ENCODE measurements at places on chromosomes 2 and 18. TPM values are rescaled to one million over a fixed set of nuclear protein-coding genes. Genes with fewer than 3 reads are reported as not detected.

DNA sequence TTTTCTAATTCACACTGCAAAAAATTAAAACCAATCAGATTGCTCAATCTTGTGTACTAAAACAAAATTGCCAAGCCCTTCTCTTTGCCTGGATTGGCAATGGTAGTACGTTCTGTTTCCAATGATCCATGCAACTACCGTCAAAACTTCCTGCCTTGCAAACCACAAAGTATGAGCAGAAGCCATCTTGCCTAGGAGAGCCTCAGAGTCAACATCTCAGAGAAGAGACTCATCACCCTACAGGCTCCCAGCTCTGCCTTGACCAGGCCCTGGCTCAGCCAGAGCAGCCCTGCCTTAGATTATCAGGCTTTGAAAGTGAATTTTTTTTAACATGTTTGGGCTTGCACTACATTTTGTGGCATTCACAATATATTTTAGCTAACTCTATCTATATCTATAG is 574.1 kb downstream of the SATB2 start:
- no peak for DNase-seq

DNA sequence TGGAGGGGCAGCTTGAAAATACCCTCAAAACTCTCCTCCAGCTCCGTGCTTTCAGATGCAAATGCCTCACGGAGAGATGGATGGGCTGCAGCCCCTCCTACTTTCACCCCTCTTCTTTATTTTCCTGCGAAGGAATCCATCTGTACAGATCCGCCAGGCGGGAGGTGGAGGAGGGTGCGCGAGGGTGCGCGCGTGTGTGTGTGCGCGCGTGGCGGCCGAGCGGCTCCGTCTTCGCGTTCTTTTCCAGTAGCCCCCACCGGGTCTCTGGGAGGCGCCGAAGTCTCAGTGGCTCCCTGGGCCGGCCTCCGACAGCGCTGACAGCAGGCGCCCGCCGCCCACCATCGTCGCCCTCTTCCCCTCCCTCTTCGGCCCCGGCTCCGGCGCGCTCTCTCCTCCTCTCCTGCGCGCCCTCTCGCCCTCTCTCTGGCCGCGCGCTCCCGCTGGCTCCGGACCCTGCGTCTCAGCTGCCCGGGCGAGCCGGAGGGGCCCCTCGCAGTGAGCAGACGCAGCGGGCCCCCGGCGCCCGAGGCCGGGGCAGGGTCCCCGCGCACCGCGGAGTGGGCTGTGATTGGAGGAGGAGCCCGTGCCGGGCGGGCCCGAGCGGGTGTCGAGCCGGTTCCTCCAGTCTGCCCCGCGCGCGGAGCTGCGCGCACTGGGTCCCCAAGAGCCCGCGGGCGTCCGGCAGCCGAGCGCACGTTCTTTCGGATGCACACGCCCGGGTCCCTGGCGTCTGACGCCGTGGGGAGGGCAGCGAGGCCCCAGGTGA is at the start of gene CDH7:
Gene CDH7 (plus strand): TSS at position 624 of the 766 bp plus-strand sequence. CDS start 11,831 bp downstream, outside the sequence.
- DNase-seq, result no peak

The TRABD2A gene
- 19.7 TPM for total RNA-seq

- no peak for DNase-seq
Measured at GRCh38 chr2:56801770-56802169, 618.0 kb downstream of the CCDC85A start.

DNA sequence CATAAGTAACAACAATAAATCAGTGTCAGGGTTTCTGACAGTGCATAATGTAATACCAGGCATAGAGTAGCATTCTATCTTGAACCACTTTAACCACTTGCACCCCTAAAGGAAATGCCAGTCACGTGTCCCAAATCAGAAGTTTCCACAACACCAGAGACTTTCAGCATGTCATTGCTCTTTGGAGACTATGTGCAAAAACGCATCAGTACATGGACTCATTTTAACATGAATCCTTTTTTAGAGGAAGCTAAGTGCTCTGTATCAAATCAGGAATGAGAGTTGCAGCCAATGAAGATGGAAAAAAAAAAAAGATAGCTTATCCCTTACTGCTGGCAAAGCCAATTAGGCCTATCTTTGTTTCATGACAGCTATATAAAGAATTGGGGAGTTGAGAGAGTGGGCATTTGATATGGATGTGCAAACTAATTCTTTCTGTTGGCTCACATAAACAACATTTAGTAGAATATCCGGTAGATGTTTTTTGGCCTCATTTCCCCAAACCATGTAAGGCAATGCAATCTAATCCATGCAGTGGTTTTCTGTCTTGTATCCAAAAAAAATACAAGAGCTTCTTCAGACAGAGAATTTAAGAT is 353.1 kb downstream of the IRS1 start:
- peak; percentile 88 for DNase-seq

The DUSP11 gene
- 28.6 TPM for total RNA-seq

DNA sequence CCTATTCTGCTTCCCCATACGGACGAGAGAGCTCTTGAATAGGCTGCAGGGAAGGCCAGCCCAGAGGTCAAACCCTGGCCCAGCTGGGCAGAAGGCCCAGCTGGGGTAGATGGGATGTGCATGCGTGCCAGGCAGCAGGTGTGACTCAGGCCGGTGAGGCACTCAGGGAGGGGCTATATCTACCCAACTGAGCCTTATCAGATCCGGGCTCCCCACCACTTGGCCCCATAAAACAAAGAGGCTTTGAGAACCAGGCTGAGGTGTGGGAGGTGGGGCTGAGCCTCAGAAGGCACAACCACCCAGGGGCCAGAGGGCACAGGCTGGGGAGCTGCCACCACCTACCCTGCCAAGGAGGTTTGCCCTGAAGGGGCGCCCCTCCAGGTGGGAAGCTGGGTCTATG is 8.0 kb upstream of the CFAP65 start:
- DNase-seq, result no peak

The FOXD4L1 gene
- not detected for total RNA-seq

The EMILIN1 gene
- 26.5 TPM for total RNA-seq

- DNase-seq, result no peak
Measured at GRCh38 chr18:42100911-42101310, 145.9 kb downstream of the PIK3C3 start.

DNA sequence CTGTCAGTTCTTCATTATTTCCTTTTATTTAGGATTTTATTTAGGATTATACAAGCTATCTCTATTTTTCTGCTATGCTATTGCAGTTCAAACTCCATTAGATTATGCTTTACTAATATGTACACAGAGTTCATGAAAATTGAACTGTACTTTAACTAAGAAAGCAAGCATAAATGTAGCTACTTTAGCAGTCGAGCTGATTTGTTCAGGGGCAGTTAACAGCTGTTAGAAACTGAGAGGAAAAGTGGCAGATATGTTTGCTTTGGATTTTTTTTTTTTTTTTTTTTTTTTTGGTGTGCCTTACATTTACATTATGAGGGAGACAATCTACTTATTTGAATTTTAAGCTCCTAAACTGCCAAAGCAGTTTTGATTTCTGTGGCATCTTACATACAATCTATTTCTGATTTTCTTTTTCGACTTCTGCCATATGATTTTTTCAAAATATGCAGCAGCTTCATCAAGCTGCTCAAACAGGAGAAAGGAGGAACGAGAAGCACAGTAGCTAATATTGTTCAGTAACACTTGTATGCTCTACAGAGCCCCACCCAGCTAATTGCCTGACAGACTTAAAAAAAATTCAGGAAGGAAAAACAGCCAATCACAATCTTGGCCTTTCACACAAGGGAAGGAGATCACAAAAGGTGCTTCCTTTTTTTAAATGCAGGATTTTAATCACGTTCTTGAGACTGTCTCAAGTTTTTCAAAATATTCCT is 233.4 kb upstream of the SIX3 start:
- no peak for DNase-seq

The EGR4 gene
- total RNA-seq, result not detected

GRCh38 chr2:52289741-52290140 is 1257.8 kb upstream of the NRXN1 start:
- peak; percentile 36 for DNase-seq

The ASPRV1 gene
- total RNA-seq, result 0.28 TPM

The MDH1B gene
- total RNA-seq, result 0.54 TPM

DNA sequence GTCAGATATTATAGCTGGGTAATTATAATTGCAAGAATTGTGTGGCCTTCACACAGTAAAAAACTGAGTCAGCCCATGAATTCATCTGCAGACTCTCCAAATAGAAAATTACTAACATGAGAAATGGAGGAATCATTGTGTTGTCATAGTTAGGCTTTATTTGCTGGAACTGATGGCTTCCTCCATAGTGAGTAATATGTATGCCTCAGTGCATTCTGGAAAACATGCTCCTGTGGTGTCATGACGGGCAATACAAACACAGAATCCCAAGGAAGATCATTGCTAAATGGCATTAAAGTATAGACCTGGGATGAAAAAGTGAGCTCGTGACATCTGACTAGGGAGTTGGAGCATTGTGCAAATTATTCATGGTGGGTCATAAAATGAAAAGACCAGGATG is 23.6 kb upstream of the NMS start:
- DNase-seq, result peak; percentile 1

- no peak for DNase-seq
Measured at GRCh38 chr18:51946946-51947345, 393.1 kb upstream of the DCC start.

The IGFBP5 gene
- 392 TPM for total RNA-seq

The ABCG8 gene
- not detected for total RNA-seq

DNA sequence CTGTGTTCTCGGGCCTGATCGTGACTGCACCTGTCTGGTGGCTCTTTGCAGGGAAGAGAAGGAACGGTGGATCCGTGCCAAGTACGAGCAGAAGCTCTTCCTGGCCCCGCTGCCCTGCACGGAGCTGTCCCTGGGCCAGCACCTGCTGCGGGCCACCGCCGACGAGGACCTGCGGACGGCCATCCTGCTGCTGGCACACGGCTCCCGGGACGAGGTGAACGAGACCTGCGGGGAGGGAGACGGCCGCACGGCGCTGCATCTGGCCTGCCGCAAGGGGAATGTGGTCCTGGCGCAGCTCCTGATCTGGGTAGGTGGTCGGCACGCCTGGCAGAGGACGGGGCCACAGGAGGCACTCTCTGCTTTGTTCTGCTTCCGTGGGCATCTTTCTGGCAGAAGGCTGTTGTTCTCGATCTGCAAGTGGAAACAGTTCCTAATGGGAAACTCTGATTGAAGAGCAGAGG is 48.0 kb downstream of the GBX2 start:
- DNase-seq, result no peak

DNA sequence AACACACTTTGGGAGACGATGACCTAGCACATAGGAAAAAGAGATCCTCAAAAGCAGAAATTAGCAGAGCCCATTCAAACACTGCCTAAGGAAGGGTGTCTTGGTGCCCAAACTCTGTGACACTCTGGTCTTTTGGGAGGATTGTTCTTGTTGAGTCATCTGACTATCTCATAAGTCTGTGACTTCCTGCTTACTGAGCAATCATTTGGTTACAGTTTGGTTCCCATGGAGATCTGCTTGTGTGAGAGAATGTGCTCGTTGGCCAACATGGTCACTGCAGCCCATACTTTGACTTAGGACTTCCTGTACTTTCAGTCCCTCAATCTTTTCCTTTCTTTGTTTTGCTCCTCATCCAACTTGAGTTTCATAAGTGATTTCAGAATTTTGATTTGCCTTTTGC is 602.9 kb downstream of the NYAP2 start:
- peak; percentile 90 for DNase-seq

- no peak for DNase-seq
Measured at GRCh38 chr18:61154866-61155265, 178.4 kb upstream of the CDH20 start.

The DSG2 gene
- 1.7 TPM for total RNA-seq

DNA sequence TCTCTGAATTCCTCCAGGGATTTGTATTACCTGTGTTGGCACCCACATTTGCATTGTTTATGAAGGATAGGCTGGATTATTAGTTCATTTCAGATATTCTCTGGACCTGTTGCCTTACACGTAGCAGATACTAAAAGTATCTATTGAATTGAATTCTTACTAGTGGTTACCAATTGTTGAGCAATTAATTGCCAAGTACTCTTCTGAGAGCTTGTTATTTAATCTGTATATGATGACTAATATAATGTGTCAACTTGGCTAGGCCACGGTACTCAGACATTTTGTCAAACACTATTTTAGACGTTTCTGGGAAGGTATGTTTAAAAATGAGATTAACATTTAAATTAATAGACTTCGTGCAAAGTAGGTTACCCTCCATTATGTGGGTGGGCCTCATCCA is 2.5 kb upstream of the SPP2 start:
- no peak for DNase-seq

The CCDC68 gene
- total RNA-seq, result 0.54 TPM

- DNase-seq, result no peak
Measured at GRCh38 chr18:48639772-48640432, 101.1 kb downstream of the CTIF start.

DNA sequence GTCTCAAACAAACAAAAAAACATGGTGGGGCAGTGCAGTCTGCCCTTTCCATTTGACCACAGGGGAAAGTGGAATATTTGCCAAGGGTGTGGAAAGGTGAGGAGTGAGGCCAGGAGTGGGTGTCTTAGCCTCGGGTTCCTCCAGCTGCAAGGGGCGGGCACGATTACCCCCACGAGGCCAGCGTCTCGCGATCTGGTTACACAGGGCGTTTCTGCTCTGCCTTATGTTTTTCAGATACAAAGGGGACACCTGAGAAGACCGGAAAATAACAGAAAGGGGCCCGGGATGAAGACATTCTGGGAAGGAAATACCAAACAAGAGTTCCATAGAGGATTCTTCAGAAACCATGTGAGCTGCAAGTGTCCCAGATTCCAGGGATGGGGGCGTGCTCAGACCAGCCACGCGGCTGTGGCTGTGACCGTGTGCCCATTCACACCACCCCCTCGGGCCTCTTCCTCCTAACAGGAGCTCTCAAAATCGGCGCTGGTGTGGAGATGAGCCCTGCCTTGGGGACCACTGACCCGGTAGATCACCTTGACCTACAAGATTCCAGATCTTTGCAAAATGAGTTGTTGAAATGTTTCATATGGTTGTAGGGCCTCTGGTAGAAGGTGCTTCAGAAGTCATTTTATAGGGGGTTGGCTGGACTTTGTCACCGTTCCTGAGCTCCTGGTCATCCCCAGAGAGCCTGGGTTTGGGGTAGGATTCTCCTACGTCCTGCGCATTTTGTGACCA is 34.2 kb downstream of the FAM178B start:
- DNase-seq, result no peak

- no peak for DNase-seq
Measured at GRCh38 chr18:10530002-10530401, 4.2 kb downstream of the NAPG start.

The MC5R gene
- total RNA-seq, result not detected

The SH3BP4 gene
- total RNA-seq, result 122 TPM

DNA sequence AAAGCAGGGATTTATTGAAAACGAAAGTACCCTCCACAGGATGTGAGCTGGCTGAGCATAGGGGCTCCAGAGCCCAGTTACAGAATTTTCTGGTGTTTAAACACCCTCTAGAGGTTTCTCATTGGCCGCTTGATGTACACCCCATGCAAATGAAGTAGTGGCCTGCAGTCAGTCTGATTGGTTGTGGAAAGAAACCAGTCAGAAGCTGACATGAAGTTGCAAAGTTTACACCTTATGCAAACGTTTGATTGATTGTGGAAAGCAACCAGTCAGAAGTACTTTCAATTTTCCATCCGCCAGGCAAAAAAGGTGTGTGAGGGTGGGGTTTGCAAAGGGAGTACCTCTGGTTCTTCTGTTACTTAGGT is 62.3 kb downstream of the VWA3B start:
- peak; percentile 62 for DNase-seq

- DNase-seq, result no peak
Measured at GRCh38 chr2:182179176-182179575, 193.5 kb downstream of the PPP1R1C start.
